ENCODE measurements at places on chromosomes 6 and 20. TPM values are rescaled to one million over a fixed set of nuclear protein-coding genes. Genes with fewer than 3 reads are reported as not detected.

DNA sequence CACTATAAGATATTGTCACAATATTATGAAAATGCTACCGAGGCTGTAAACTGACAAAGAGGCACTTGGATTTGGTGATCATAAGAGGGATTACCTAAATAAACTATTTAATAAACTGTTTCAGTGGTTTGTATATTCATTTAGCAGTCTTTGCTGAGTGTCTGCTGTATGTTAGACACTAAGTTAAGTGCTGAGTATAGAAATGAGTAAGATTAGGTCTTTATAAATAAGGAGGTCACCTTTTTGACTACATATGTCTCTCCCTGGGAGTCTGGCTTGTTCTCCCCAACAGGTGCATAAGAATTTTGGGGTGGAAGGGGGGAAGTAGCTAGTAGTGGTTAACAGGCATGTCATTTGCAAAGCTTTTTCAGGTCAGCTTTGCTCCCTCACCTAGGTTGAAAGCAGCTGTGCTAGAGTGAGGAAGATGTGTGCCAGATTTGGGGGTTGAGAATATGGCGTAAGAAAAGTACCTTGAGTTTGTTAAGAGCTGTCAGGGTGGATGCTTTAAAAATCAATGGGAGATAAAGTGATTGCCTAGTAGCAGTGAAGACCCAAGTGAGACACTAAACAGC is 246.3 kb downstream of the ZFAND3 start:
- DNase-seq = no peak

GRCh38 chr20:10634211-10634610 is 39.6 kb downstream of the JAG1 start:
- no peak for DNase-seq

DNA sequence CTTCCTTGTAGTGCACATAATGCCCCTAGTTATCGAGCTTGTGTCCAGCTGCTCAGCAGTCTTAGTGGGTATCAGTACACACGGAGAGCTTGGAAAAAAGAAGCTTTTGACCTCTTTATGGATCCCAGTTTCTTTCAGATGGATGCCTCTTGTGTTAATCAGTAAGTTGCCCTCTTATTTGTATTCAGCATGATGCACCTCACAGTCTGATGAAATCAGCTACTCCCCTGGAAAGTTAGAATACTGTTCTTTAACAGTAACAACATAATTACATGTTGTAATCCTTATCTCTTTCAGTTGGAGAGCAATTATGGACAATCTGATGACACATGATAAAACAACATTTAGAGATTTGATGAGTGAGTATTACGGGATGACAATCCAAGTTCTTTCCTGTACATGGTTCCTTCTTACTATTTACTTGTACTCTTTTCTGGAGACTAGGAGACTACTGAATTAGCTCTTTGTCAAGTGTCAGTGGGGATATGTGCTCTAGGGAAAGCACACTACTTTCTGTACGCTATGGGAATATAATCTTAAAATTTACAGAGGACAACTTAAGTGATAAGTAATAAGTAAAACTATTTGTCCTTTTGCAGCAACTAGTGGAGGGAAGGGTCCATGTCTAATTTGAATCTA is 39.1 kb downstream of the PGM3 start:
- no peak for DNase-seq

GRCh38 chr6:166143011-166143410 is 24.6 kb downstream of the TBXT start:
- DNase-seq = no peak

DNA sequence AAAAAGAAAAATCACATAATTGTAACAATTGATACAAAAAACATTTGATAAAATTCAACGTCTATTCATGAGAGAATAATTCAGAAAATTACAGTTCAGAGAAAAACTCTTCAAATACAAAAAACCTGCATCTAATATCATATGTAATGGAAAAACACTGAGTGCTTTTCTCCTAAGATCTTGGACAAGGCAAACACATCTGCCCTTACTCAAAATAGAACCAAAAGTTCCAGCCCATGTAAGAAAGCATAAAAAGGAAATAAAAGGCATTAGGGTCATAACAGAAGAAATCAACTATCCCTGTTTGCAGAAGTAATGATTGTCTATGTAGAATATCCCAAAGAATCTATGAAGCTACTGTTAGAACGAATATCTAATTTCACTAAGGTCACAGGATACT is 721.4 kb downstream of the RFPL4B start:
- DNase-seq = no peak

DNA sequence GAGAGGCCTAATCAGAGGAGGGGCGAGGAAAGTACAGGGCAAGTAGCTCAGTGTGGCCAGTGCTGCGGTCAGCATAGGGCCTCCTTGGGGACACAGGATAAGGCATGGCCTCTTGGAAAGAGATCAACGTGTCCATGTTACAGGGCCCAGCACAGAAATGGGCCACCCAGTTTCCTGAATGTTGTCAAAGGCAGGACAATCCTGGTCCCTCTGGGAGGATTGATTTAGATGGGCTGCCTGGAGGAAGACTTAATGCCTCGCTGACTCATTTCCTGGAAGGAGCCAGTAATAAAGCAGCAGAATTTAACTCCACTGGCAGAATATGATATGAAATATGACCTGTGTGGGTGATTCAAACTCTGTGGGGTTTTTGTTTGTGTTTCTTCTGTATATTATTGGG is 16.6 kb downstream of the DDO start:
- DNase-seq = no peak

GRCh38 chr20:45550765-45551164 is 3.6 kb upstream of the EPPIN start:
- no peak for DNase-seq

DNA sequence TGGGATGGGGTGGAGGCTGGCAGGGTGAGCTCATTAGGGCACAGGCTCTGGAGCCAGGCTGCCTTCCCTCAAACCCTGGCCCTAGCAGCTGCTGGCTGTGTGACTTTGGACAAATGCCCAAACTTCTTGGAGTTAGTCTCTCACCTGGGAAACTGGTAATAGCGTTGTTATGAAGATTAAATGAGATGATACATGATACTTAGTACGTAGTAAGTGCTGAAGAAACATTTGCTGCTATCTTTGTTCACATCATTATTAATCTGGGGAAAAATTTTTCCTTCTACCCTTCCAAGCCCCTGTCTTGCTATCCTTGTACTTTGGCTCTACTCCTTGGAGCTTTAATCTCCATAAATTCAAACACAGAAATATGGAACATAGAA is 22.3 kb upstream of the PPARD start:
- no peak for DNase-seq

DNA sequence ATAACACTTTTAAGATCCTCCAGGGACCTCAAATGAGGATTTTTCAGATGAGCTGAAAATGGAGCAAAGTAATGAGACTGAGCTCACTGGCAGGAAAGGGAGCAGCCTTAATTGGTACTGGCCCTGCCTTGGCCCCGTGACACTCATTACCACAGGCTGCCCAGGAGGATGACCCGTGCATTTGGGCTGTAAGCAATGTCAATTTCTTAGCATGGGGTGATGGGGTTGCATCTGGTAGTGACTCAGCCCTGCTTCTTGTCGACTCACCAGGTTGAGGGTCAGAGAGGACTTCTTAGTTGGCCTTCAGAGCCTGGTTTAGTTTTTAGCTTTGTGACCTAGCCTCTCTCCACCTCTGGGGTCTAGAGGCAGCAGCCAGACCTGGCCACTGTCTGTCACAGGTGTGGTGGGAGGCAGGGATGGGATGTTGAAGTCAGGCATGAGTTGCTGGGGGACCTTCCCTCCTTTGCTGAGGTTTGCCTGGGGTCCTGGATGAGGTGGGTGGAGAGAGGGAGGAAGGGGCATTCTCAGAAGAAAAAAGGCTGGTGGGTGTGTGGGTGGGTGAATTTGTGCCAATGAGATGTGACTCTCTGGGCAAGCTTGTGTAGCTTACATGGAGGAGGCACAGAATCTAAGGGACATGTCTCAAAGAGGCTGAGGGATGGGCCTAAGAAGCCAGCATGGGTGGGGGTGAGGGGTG is 25.9 kb upstream of the EPB41L1 start:
- no peak for DNase-seq

- DNase-seq = no peak
These were observed 13.9 kb downstream of the CHRNA4 start for GRCh38 chr20:63347081-63347741.

- DNase-seq = no peak
These were observed 518.3 kb upstream of the ZNF337 start for GRCh38 chr20:26214991-26215390.

- DNase-seq = no peak
These were observed 62.0 kb upstream of the PHACTR2 start for GRCh38 chr6:143615785-143616184.

- no peak for DNase-seq
These were observed 78.0 kb downstream of the DLGAP4 start for GRCh38 chr20:36384022-36384619.

- DNase-seq = no peak
These were observed 81.6 kb downstream of the C6orf118 start for GRCh38 chr6:165227644-165228329.

- no peak for DNase-seq
These were observed 530.1 kb upstream of the CITED2 start for GRCh38 chr6:139904568-139904967.

- no peak for DNase-seq
These were observed 150.2 kb downstream of the LRFN2 start for GRCh38 chr6:40436685-40437604.

DNA sequence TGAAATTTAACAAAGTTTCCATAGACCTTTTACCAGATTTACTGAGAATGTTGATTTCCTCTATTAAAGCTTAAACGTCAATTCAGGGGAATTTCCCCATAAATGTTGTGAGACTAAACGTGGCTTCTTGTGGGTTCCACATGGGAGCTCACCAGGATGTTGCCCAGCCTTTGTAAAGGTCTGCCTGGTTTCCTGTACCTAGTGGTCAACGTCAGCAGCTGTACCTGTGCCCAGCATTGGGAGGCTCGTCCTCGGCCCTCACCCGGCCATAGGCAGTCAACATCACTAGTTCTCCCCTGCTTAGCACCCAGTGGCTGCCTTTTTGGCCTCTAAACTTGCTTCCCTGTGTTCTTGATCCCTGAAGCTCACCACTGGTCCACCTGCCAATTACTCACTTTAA is 22.1 kb upstream of the CD83 start:
- no peak for DNase-seq

DNA sequence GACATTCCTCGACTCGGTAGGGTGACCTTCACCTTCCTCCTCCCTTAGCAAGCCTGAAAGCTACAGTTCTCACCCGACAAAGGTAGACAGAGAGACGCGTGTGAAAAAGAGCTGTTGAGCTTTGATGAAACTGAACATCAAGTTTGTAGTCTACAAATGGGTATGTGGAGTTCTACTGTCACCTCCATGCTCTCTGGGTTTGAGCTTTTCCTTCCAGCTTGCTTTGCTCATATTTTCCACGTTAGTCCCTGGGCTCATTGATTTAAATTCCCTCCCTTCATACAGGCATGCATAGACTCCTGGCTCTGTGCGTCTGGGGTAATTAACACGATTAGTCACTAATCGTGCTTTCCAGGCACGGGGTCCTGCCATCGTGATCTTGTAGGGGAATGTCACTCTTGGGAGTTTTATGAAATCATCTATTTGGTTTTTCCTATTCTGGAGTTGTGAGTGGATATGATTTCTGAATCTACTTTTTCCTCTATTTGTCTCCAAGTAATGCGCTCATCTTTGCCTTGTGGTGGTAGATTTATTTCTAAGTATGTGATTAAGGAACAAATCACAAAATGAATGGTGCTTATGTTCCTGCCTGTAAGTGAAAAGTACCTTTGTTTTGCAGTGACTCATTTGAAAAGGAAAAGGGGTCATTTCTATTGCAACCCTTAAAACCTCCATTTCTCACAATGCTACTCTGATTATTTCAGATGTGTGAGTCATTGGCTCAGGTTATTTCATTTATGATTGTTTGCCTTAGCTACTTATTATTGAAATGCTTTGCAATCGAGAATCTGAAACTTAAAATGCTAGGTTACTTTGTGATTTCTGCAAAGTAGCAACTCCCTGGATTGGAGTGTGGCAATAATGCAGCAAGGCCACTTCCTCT is 154.6 kb downstream of the ZDHHC14 start:
- DNase-seq = no peak

DNA sequence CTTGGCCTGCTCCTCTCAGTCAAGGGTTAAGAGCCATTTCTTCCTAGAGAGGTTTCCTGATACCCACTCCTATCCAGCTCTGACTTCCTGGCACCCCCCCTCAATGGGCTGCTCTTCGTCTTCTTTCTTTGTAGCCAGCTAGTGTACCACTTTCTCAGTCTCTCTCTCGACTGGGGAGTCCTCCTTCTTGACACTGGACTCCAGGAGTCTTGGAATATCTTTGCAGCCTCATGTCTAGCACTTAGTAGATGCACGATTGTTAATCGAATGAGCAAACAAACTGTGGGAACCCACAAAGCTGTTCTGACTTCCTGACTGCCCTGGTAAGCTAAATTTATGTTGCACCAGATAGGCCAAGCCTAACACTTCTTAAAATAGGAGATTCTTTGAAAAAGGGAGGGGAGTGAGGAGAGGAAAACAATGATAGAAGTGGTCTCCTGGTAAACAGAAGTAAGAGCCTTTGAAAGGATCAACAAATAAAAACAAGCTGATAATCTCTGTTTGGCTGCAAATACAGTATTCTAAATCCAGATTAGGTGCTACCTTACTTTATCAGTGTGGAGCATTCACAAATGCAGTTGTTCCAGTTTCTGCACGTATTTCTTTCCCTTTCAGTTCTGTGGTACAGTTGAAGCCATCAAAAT is 160.1 kb upstream of the CITED2 start:
- DNase-seq = no peak

GRCh38 chr6:103784117-103784516 is 1075.6 kb downstream of the HACE1 start:
- DNase-seq = no peak

GRCh38 chr6:153083869-153084268 is 47.2 kb downstream of the RGS17 start:
- DNase-seq = no peak

DNA sequence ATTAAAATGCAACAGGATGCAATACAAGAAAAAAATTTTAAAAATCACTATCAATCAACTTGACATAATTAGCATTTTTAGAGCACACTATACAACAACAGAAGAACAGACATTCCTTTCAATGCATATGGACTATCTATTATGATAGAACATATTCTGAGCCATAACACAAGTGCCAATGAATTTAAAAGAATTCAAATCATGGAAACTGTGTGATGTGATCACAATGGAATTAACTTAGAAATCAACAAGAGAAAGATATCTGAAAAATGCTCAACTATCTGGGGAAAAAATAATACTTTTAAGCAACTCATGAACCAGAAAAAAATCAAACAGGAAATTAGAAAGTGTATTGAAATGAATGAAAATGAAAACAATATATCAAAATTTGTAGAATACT is 106.3 kb downstream of the ADTRP start:
- DNase-seq = no peak

GRCh38 chr20:13852306-13852705 is 67.5 kb downstream of the NDUFAF5 start:
- no peak for DNase-seq

Gene SPO11
- total RNA-seq = not detected

Gene TGM2
- 10.7 TPM for total RNA-seq

Gene MAP3K7
- total RNA-seq = 31.1 TPM

Gene PRDM13
- total RNA-seq = not detected

Gene HLA-DQB2
- 1.3 TPM for total RNA-seq

Gene RIMS4
- 1.8 TPM for total RNA-seq

Gene CALHM4
- total RNA-seq = not detected

Gene CAP2
- 3.9 TPM for total RNA-seq

Gene CPXM1
- 45.4 TPM for total RNA-seq

Gene TOX2
- total RNA-seq = 7.4 TPM

Gene ENPP3
- 1.8 TPM for total RNA-seq
